Activated CD4-positive, alpha-beta T cell treated with anti-CD3 and anti-CD28 coated beads, Interleukin-2, amount 50 U/mL, for 48 hours (primary cell): ENCODE measurements at places on chromosomes 6 and 20.

DNA sequence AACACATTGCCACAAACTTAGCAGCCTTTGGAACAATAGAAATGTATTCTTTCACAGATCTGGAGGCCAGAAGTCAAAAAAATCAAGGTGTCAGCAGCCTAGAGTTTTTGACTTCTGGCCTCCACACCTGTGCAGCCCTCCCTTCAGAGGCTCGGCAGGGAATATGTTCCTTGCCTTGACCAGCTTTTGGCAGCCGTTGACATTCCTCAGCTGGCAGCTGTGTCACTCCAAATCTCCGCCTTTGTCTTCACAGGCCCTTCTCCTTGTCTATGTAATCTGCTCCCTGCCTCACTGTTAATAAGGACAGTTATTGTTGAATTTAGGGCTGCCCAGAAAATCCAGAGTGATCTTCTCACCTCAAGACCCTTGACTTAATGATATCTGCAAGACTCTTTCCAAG is 17.2 kb upstream of the AHI1 start:
- no peak for DNase-seq

DNA sequence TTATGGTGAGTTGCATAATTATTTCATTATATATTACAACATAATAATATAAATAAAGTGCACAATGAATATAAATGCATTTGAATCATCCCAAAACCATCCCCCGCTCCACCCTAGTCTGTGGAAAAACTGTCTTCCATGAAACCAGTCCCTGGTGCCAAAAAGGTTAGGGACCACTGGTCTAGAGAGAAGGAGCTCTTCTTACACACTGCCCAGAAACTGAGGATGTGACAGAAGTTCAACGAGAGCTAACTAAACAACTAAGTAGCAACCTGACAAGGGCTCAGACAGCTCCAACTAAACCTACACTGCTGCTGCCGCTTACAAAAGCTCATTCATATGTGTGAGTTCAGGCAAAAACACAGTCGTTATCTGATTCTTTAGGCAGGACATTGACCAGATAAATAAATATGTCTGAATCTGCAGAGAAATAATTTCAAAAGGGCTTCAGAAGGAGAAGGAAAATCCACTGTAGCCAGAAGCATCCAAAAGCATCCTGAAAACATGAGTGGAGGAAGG is 125.9 kb downstream of the ATXN1 start:
- DNase-seq: no peak

DNA sequence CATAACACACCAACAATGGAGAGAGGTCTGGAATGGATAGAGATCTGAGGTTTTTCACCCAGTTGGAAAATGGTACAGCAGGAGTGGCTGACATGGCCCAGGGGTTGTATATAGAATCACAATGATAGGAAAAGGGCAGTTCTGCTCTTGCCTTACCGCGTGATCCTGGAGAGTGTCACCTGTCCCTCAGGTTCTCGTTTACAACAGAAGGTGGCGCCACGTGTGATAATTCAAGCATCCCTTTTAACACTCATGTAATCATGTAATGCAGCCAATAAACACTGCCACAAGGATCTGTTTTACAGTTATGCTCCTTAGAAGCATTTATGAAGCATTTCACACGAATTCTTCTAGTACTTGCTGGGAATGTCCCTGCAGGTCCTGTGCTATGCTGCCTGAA is 12.9 kb upstream of the WFDC2 start:
- DNase-seq: peak; percentile 57

- DNase-seq: no peak
These were observed 515.6 kb downstream of the EYS start for GRCh38 chr6:65191471-65191870.

- no peak for DNase-seq
These were observed 27.1 kb downstream of the SMOC2 start for GRCh38 chr6:168468045-168468444.

DNA sequence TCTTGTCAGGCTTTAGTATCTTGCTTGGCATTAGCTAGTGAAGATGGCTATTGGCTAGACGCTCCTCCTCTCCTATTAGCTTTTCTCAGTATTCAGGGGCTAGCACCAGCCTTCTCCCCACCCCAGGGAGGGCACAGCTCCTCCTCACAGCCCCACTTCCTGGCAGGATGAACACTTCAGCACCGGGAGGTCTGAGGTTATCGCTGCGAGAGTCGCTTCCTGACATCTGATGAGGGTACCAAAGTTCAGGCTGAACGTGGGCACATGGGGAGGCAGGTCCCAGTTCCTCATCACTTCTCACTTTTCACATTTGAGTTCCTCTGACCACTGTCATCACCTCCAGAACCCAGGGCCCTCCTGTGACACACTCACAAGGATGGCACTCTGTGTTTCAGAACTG is 66.6 kb downstream of the LAMA4 start:
- DNase-seq: no peak

DNA sequence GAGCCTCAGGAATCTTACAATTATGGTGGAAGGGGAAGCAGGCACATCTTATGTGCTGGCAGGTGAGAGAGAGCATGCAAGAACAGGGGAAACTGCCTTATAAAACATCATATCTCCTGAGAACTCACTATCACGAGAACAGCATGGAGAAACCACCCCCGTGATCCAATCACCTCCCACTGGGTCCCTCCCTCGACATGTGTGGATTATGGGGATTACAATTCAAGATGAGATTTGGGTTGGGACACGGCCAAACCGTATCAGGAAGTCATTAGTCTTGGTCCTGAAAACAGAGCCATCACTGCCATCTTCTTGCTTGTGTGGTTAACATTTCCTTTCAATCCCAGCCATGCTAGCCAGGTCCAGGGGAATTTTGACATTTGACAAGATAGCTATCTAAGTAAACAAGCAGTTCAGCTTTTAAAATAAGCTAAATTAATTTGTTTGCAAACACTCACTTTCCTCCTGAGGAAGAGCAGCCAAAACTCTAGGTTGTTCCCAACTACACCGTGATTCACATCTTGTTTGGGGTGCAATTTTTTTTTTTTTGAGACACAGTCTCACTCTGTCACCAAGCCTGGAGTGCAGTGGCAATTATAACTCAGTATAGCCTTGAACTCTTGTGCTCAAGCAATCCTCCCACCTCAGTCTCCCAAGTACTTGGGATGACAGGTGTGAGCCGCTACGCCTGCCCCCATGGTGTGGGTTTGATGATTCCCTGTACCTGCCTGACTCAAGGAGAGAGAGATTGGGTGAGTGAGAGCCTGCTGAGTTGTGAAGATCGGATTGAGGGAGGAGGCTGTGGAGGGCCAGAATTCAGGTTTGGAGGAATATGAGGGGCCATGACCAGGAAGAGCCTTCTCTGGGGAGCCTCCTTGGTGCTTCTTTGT is 13.0 kb upstream of the PPP1R14C start:
- no peak for DNase-seq

GRCh38 chr6:170369403-170369802 is 62.8 kb downstream of the FAM120B start:
- DNase-seq: no peak

DNA sequence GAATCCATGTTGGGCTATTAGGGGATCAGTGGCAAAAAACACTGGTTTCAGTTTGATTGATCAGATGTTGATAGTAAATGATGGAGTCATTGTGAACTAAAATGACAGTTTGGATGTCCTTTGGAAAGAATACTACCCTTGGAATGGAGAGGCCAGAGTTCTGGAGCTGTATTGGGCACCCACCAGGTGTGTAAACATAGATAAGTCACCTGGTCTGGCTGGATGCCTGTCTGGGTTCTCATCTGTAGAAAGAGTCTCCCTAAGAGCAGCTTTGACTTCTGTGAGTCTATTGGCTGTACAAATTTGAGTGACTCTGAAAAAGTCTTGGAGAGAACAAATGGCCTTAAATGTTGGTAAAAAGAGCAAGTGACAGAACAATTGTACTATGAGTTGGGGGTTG is 115.0 kb downstream of the SCP2D1 start:
- DNase-seq: no peak
